ENCODE measurements at places on chromosomes 3 and 15.
A peak's percentile ranks its signal among the peaks of the same experiment; 100 is the strongest.

- no peak for DNase-seq
Observed at GRCh38 chr3:260898-261297, 64.3 kb downstream of the CHL1 start.

DNA sequence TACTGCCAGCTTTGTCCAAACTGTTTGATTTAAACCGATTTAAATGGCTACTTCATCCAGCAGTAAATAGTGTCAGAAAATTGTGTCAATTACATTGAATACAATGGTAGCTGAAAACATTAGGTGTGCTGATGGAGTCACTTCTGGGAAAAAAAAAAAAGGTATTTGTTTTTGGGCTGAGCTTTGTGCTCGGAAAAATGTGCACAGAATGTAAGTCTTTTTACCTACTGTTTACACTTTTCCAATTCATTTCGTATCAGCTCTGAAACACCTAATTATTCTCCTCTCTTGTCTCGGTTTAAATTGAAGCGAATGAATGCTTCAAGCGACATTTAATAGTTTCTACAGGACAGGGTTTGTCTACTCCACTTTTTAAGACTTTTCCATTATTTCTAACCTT is 1078.4 kb downstream of the ROBO1 start:
- DNase-seq: no peak

DNA sequence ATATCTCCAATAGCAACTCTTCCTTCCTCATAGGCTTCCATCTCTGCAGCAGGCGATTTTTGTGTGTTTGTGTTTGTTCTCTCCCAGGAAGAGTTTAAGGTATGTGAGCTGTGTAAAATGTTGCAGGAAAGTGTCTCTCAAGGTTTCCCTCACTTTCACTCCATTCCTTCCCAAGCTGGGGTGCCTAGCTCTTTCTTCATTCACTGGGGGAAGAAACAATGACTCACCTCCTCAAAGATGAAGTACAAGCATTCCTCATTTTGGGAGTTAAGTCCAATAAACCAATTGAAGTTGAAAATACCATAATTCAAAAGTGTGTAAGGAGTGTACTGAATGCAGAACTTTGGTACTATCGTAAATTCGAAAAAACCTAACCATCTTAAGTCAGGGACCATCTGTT is 422.7 kb upstream of the CFAP20DC start:
- no peak for DNase-seq

DNA sequence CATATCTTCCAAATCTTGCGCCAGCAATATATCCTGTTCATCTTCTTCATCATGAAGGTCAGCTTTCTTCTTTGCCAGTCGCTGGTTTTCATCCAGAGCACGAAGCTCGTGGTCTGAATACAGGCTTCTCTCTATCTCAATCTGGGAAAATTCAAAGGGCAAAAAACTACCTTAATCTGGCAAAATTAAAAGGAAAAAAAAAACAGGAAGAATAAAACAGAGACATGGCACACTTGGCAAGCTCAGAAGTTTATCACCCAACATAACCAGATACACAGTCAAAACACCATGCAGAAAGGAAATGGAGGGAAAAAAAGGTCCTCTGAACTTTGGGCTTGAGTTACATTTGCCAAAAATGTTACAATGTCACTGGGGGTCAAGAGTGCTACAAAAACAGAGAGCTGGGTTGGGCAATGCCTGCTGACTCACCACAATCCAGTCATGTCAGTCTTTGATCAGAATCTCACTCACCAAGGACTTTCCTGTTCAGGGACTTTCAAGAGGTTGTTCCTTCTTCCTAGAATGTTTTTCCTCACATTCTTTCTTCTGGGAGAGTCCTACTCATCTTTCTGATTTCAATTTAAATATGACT is 1.5 kb downstream of the MRPL46 start:
- DNase-seq: peak; percentile 87

DNA sequence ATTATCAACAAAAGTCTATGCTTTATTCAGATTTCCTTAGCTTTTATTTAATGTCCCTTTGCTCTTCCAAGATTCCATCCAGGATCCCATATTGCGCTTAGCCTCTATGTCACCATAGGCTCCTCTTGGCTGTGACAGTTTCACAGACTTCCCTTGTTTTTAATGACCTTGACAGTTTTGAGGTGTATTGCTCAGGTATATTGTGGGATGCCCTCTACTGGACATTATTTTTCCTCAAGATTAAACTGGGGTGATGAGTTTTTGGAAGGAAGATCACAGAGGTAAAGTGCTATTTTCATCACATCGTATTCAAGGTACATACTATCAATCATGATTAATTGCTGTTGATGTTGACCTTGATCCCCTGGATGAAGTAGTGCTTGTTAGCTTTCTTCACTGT is 99.1 kb upstream of the SMAD3 start:
- no peak for DNase-seq

- DNase-seq: no peak
Observed at GRCh38 chr3:9730657-9731205, 804 bp upstream of the BRPF1 start.

GRCh38 chr3:73604451-73604850 is 20.3 kb downstream of the PDZRN3 start:
- no peak for DNase-seq

- no peak for DNase-seq
Observed at GRCh38 chr3:31407665-31408064, 125.1 kb upstream of the STT3B start.

GRCh38 chr3:58009749-58010535 is 1.7 kb downstream of the FLNB start:
- peak; percentile 31 for DNase-seq

DNA sequence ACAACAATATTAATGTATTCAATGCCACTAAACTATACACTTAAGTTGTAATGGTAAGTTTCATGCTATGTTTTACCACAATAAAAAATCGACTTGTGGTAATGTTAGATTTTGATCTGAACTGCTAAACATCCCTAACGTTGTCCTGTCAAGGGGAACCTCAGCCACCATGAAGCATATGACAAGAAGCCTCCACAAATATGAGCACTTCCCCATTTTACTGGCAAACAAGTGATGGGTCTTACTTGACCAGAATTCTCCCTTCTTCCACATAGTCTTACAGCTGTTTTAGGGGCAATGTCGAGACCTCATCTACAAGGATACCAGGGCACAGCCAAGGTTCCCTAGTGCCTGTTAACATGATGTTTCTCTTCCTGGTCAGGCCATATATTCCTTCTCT is 124.2 kb upstream of the ABI3BP start:
- no peak for DNase-seq

DNA sequence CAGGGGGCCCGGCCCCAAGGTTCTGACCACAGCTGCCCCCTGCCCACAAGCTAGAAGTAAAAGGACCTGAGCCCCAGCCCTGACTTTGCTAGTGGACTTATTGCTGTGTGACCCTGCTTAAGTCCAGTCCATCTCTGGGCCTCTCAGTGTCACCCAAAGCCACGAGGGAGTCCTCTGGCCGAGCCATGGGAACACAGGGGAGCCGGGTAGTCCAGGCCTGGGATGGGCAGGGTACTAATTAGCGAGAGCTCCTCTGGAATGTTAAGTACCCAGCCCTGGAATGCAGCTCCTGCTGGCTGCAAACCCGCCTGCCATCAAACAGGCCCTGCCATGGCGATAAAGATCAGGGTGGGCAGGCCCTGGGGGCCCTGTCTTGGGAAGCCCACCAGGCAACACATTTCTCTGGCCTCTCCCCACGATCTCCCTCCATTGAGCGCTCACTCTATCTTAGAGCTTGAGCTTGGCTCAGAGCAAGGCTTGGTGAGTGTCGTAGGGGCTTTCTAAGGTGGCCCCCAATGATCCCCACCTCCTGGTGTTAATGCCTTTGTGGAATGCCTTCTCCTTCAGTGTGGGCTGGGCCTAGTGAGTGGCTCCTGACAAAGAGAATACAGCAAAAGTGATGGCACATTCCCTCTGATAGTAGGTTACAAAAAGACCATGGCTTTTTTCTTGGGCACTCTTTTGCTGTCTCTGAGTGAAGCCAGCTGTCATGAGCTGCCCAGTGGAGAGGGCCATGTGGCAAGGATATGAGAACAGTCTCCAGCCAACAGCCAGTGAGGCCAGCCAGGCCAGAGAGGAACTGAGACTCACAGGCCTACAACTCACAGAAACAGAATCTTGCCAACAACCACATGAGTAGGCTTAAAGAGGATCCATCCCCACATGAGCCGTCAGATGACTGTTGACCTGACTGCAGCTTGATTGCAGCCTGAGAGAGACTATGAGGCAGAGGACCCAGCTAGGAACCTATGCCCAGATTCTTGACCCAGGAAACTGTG is 133.1 kb downstream of the SMAD6 start:
- no peak for DNase-seq

DNA sequence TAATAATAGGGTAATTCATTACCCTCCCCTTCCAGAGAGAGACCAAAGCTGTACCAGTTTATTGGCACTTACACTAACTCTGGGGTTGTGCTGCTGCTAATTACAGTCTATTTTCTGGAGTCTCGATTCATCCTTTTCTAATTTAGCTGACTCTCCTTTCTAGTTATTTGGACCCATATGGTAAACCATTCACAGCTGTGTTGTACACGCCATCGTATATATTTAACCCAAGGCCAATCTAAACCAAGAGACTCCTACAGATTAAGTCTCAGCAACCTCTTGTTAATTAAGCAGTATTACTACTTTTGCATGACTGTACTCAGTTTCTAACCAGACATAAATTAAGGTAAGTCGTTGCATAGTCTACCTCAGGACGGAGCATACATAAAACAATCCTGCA is 22.5 kb downstream of the ANXA2 start:
- DNase-seq: no peak

DNA sequence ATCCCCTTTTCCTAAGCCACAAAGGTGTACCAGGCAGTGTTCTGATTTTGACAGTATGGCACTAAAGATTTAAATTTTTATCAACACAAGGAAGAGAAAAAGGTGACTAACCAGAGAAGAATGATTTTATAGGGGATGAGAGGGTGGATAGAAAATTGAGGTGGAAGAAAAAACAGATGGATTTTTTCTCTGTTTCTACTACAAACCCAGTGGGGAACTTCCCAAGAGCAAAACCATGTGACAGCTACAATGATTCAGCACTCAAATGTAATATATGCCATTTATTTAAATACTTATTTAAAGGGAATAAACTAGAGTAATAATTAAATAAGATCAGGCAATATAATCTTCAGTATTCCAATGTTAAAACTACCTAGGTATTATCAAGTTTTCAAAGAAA is 11.1 kb downstream of the DCUN1D1 start:
- no peak for DNase-seq

- no peak for DNase-seq
Observed at GRCh38 chr15:93553167-93553935, 464.3 kb upstream of the RGMA start.

GRCh38 chr3:58332575-58333188 is at the start of gene PXK:
Gene PXK, plus strand, starts transcription at chr3:58332892. Its CDS starts 97 bp downstream, at chr3:58332989.
- DNase-seq: peak; percentile 81

DNA sequence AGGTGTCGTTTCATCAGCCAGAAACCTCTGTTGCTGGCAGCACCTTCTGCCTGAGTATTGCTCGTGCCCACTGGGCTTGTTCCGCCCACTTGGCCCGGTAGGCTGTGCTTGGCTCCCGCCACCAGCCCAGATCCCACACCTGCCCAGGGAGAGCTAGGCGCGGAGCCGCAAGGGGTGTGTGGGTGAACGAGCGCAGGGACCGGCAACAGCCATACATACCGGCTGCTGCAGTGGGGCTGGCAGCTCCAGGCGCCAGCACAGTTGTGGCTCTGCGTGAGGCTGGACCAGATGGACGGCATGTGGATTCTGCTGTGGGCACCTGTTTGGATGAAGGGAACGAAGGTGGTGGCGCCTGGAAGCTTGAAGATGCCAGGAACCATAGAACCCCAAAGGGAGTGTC is 331.5 kb upstream of the MCTP2 start:
- no peak for DNase-seq

- peak; percentile 82 for DNase-seq
Observed at GRCh38 chr15:41661518-41662225, 1.5 kb downstream of the MGA start.

DNA sequence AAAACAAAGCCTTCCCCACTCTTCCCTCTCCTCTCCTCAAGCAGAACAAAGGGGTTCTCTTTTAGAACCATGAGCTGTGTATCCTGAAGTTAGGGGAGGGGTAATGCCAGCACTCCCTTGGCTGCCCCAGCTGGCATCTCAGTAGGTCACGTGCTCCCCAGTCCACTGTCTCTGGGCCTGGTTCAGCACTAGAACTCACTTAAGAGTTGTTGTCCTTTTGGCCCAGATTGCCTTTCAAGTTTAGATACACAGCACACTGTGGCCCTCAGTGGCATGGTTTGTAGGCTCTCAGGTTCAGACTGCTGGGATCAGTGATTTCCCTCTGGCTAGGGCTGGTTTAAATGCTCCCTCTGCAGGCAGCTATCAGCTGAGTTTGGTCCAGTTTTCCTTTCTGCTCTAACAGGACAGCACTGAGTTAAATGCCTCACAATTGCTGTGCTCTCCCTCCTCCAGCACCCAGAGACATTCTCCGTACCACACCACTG is 188.4 kb upstream of the ST8SIA2 start:
- DNase-seq: no peak

DNA sequence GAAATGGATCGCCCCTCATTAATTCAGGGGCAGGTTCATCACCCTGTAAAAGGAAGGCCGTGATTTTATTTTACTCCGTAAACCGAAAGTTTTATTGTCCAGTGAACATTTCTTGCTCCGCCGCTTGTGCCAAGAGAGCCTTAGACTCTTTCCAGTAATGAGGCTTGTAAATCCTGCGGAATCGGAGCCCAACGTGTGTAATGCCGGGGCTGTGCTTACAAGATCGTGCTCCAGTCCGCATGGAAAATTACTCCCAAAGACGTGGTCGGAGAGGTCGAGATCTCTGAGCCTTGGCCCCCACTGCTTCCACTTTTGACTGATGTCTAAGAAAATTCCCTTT is 649 bp upstream of the PLOD2 start:
- no peak for DNase-seq

GRCh38 chr15:31328969-31329639 is 2.5 kb downstream of the KLF13 start:
- DNase-seq: no peak

DNA sequence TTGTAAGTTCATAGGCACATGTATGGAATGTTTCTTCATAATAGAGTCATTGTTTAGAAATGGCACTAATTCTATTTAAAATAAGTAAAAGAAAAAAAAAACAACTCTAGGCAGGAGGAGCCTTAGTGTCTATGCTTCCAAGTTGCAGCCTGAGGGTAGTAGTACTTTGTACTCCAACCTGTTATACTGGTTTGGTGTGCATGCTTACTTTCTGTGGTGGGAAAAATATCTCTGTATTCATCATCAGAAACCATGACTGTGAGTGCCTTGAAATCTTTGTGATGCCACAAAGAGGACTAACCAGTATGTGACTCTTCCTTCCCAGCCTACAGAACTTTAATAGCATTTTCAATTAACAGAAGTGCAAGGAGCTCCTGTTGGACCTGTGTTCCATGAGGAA is 4.4 kb downstream of the NAALADL2 start:
- no peak for DNase-seq

GRCh38 chr3:178849199-178849910 is 222.3 kb downstream of the ZMAT3 start:
- no peak for DNase-seq

GRCh38 chr15:37134699-37135131 is 34.4 kb upstream of the MEIS2 start:
- DNase-seq: peak; percentile 70

GRCh38 chr3:134317106-134317947 is 56.9 kb downstream of the AMOTL2 start:
- no peak for DNase-seq

GRCh38 chr3:42118762-42119361 is 27.7 kb downstream of the TRAK1 start:
- DNase-seq: peak; percentile 9

GRCh38 chr3:182370949-182371348 is 422.4 kb upstream of the ATP11B start:
- peak; percentile 35 for DNase-seq
